ENCODE measurements at places on chromosomes 7 and 10.

- no peak for DNase-seq
These were observed 11.5 kb downstream of the ZMIZ2 start for GRCh38 chr7:44760034-44760580.

DNA sequence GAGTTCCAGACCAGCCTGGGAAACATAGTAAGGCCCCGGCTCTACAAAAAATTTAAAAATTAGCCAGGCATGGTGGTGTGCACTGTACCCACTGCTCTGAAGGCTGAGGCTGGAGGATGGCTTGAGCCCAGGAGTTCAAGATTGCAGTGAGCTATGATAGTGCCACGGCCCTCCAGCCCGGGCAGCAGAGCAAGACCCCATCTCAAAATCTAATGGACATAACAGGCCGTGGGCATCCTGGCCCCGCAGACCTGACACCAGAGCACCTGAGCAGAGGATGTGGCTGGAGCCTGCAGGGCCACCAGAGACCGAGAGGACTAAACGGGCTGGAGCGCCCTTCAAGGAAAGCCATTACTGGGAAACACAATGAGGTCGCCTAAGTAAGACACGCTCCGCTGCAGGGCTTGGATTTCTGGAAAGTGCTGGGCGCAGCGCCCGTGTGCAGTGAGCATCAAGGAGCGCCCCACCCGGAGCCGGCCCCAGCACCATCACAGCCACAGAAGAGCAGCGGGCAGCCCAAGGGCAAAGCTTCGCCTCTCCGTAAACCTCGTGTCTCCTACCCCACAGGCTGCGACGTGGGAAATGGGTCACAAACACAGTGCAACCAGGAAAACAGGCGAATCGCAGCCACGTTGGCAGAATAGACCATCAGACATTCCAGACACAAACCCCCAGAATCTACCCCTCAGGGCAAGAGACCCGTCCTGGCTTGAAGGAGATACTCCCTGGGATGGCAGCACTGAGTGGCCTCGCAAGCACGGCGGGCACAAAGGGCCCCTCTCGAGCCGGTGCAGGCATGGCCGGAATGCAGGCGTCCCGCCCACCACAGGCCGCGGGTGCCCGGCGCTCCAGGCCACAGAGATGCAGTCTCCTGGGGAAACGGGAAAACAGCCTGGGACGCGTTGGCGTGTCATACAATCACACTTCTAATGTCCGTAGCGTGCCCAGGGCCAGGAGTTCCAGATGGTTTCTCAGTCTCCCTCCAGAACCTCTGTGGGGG is 4.9 kb downstream of the RADIL start:
- no peak for DNase-seq

GRCh38 chr10:25288181-25288580 is 113.4 kb downstream of the GPR158 start:
- DNase-seq, result no peak

DNA sequence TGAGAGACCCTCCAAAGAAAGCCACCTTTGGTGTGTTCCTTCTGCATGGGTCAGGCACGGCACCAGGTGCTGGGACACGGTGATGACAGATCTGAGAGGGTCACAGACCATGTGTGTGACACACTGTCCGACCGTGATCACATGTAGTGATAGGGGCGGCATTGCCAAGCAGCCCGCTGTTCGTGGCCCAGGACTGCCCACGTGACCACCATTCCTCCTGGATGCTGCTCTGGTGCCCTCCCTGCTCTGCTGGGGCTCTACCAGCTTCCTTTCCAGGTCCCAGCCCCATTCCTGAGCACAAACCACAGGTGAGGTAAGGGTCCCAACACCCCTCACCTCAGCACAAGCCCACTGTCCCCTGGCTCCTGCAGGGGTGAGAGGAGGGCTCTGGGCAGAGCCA is 10.1 kb upstream of the SLC18A3 start:
- no peak for DNase-seq
